GM13977 (cell line): ENCODE measurements at places on chromosomes 6 and 20.

DNA sequence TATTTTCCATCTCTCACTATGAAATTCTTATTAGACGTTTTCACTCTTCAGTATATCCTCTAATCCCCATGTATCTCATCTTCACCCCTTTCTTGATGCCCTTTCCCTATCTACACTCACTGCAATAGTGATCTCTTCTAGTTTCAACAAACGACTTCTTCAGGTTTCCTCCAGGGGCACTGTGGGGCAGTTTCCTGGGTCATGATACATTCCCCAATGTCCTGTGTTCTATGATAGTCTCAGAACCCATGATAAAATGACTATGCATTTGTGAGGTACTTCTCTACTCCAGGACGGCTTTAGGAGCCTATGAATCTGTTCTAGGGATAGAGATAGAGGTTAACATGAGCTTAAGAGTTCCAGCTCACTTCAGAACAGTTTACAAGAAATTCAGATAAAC is 183.3 kb downstream of the FOXC1 start:
- peak; percentile 28 for DNase-seq

GRCh38 chr6:79570129-79571029 is 33.1 kb upstream of the LCA5 start:
- peak; percentile 34 for DNase-seq

- DNase-seq = peak; percentile 4
Observed at GRCh38 chr20:31641391-31641790, 3.7 kb downstream of the COX4I2 start.

DNA sequence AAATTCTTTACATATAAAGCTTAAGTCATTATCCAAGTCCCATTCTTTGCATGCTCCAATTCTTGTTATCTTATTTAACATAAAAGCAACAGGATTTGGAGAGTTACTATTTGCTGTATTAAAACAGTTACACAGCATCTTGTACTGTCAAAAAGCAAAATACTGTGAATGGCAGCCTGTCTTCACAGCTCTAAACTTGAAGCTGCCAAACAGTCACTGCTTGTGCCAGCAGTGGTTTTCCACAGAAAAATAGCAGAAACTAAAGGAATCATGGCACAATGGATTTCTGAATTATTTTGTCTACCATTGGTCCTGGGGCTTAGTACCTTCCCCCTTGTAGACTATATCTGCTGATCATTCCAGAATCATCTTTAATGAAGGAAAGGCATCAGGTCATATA is 107.5 kb downstream of the SESN1 start:
- DNase-seq = no peak

DNA sequence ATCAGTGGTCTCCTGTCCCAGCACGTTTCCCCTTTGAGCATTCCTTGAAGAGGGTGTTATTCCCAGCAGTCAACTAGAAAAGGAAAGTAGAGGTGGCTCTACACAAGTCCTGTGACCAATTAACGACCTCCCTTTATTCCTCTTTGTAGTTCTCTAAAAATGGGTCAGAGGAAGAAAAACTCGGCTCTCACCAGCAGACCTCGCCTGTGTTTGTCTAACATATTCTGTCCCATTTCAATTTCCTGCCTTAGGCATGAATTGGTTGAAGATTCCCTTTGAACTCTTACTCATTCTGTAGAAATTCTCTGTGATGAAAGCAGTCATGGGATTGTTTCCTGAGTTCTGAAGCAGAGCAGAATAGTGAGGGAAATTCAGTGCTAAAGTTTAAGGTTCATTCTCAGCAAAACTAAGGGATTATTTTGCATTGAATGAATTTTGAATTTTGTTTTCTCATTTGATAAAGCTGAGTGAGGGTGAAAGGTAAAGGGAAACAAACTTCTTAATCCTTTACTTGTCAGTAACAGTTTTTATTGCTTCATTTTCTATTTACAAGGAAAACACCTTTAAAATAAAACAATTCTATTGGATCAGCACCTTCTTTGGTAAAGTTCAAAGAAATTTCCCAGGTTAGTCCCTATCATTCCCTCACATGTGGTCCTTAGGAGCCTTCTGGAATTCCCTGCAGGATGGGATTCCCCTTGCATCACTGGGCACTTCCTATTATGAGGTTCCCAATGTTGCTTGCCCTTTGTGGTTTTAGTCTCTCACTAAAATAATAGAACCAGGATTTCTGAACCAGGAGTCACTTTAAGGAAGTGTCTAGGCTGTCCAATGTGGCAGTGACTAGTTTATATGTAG is 105.8 kb downstream of the SLX4IP start:
- no peak for DNase-seq

- no peak for DNase-seq
Observed at GRCh38 chr20:38617011-38617829, 15.6 kb downstream of the ARHGAP40 start.

- peak; percentile 73 for DNase-seq
Observed at GRCh38 chr6:42339991-42340401, 111.7 kb downstream of the TRERF1 start.

DNA sequence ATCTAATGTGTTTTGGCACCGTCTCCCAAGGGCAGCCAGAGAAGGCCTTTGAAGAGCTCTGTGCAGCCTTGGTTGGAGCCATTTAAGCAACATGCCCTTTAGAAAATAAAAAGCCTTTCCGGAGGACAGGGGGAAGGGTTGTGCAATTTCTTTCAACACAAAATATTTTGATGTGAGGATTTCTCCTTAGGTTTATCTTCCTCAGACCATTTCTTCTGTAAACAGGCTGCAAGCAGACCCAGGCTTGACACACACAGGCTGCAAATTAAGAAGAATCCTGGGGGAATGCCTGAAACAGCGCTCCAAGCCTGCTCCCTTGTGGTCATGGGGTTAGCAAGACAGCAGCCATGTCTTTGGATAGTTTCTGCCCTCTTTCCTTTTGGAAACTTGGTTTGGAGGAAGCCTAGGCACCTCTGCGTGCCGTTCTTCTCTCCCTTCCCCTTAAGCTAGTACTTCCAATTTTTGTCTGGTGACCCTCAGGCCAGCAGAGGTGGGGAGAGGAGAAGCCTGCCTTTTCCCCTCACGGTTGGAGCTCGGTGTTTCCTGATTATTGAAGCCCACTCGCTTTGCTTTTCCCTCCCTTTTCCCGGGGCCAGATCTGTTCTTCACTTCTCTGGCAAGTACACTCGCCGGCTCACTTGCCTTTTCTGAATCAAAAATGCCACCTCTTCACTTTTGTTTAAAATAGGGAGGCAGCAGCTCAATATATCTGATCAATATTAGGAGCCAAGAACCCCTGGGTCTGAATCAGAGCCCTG is 39.6 kb upstream of the NOX3 start:
- no peak for DNase-seq

GRCh38 chr20:2223558-2224367 is 72.0 kb upstream of the TGM3 start:
- DNase-seq = no peak

GRCh38 chr6:86937219-86938079 is at the start of gene HTR1E:
Gene HTR1E, plus strand, starts transcription at chr6:86937528. Its CDS starts 77,807 bp downstream, at chr6:87015335.
- peak; percentile 68 for DNase-seq

DNA sequence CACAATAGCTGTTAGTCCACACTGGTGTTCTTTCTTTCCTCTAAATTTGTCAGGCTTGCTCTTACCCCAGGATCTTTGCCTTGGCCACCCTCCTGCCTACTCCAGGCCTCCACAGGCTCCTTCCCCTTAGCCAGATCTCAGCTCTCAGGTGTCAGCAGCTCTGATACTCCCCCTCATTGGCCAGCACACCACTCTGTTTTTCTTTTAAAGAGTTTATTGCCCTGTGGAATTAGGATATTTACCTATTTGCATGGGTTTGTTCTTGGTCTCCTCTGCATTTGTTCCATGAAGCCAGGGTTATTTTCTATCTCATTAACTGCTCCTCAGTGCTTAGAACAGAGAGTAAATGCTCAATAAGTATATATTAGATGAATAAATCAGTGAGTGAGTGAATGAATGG is 36.8 kb downstream of the GCNT2 start:
- DNase-seq = no peak

DNA sequence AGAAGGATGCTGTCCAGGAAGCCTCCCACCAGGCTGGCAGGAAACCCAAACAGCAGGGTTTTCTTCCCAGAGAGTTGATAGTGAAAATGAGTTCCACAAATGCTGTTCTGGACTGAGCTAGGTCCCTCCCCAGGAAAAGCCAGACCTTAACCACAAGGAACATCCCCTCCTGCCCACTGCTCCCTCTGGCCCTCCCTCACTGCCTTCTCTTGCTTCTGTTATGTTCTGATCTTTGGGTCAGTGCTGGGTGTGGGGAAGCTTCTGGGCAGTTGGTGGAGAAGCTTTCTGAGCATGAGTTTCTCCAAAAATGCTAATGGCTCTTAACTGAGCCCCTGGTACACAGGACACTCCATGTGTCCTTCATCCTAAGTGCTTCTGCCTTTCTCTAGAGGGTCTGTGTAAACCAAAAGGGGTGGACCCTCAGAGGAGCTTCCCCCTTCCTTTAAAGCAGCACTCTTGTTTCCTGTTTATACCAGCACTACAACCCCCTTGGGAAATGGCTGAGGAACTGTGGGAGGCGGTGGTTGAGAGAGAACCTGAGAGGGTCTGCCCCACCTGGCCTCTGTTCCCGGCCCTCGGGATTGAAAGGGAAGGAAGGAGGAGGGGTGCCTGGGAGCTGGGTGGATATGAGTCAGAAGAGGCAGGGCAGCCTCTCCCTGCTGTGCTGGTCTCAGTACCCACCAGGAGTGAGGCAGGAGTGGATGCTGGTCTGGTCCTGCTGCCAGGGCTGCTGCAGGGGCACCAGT is 42.0 kb downstream of the CDS2 start:
- no peak for DNase-seq

DNA sequence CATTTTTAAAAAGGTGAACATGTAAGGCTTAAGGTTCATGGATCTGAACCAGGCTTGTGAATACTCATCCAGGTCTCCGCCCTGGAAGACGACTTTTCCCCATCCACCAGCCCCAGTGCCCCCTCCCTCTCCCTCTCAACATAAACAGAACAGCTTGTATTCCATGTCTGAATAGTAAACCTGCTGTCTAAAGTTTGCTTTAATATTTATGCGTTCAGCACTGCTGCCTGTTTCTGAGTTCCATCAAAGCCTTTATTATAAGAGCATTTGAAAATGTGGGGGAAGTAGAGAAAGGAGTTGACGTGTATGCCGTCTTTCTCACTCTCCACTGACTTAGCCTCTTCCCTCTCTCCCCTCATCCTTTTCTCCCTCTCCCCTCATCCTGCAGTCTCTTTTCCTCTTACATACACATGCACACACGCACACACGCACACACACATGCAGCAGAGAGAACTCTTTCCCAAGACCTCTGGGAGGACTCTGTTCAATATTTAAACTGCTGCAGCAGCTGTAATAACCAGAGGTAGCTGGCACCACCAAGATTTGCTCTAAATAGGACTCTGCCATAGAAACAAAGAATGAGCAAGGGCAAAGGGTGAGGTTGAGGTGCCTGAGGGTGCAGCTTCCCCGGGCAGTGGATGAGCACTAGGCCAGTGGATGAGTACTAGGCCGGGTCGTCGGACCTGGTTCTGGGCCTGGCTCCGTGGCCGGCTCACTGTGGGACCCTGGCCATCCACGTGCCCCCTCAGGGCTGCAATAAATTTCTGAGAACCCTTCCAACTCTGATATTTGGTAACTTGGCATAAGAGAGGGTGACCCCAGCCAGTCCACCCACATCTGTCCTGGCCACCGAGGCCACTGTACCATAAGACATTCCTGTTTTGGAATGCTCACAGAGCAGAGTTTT is 35.4 kb upstream of the VSTM2L start:
- DNase-seq = no peak

- DNase-seq = no peak
Observed at GRCh38 chr6:146281651-146282362, 252.9 kb downstream of the GRM1 start.

- DNase-seq = peak; percentile 35
Observed at GRCh38 chr6:155530219-155530834, 74.7 kb upstream of the NOX3 start.

GRCh38 chr6:163085861-163086623 is 328.5 kb upstream of the QKI start:
- DNase-seq = no peak

GRCh38 chr20:48287552-48288170 is 502.4 kb upstream of the SULF2 start:
- no peak for DNase-seq

- no peak for DNase-seq
Observed at GRCh38 chr6:158808941-158809678, 10.1 kb downstream of the EZR start.

- no peak for DNase-seq
Observed at GRCh38 chr6:129946439-129947140, 71.8 kb upstream of the L3MBTL3 start.

GRCh38 chr6:70369332-70369950 is 43.9 kb upstream of the FAM135A start:
- peak; percentile 46 for DNase-seq

GRCh38 chr20:3222635-3223600 is 13.6 kb downstream of the ITPA start:
- DNase-seq = peak; percentile 86

- DNase-seq = no peak
Observed at GRCh38 chr20:44509762-44510161, 12.1 kb downstream of the SERINC3 start.

DNA sequence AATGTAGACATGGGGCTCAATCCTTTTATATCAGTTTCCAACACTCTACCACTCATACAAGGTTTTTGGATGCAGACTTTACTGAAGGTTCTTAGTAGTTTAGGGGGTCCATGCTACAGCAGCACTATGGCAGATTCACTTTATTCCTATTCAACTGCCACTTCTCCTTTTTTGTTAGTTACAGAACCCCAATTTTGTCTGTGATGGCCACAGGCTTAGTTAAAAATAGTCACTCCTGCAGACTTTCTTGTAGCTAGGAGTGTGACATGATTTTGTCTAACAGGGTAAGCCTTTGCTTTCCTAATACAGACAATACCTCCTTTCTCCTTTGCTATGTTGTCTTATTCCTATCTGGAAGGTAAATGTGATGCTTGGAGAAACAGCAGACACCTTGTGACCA is 90.0 kb upstream of the SLC24A3 start:
- no peak for DNase-seq

DNA sequence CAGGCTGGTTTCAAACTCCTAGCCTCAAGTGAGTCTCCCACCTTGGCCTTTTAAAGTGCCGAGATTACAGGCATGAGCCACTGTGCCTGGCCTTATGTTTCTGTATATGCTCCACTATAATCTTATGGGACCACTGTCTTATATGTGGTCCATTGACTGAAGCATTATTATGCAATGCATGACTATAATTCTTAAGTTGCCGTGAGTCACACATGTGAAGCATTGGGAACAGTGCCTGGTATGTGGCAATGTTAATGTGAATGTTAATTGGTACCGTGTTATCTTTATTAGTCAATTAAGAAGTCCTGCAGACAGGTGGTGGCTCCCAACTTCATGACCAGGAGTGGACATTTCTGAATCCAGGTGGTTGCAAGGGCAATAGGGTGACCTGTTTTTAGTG is 14.7 kb upstream of the ASXL1 start:
- DNase-seq = no peak

- no peak for DNase-seq
Observed at GRCh38 chr6:157755746-157756411, 67.2 kb upstream of the SNX9 start.

DNA sequence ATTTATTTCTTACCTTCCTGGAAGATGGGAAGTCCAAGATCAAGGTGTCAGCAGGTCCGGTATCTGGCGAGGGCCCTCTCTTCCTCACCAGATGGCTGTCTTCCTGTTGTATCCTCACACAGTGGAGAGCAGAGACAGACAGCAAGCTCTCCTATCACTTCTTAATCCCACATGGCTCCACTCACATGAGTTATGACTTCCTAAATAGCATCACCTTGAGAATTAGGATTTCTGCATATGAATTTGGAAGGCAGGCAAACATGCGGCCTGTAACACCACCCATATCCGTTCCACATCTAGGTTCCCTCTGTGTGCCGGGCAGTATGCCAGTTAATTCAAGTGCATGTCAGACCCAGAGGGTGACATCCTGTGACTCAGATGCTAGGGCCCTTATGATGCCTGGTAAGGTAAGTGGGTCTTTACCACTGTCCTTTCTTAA is 2.1 kb downstream of the RAET1E start:
- DNase-seq = no peak
